ENCODE measurements at places on chromosomes 1 and 21. TPM values are rescaled to one million over a fixed set of nuclear protein-coding genes. Genes with fewer than 3 reads are reported as not detected.

Gene PLA2G2F
- total RNA-seq = 4.2 TPM

Gene ACTA1
- 0.14 TPM for total RNA-seq

Gene FHL3
- 24.5 TPM for total RNA-seq

Gene ZNF648
- total RNA-seq = not detected

Gene PPT1
- 70.8 TPM for total RNA-seq

Gene SLC2A5
- total RNA-seq = not detected

All from epithelial cell of proximal tubule (primary cell).